EH (cell line): ENCODE measurements at places on chromosomes 5 and 9.

DNA sequence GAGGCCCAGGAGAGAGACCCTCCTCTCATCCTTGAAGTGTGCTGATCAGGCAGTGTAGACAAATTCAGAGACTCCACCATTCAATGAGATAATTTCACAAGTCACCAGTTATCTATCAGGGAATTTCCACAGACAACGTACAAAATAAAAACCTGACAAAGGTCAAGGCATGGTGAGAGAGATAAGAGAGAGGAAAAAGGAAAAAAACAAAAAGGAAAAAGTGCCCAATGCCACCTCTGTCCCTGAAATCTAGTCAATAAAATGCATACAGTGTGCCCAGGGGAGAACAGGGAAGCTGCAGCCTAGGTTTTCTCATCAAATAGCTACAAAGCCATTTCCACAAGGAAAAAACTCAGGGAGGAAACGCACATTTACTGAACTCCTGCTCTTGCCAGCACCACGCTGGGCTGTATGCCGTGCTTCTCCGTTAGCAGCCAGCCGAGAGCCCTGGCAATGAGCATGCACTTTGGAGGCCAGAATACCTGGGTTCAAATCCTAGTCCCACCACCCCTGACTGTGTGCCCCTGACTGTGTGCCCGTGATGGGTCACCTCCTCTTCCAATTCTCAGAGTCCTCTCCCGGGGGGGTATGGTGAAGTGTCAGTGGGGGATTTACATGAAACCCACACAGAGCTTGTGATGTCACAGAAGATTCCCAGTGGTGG is 11.6 kb downstream of the WHRN start:
- no peak for DNase-seq

- DNase-seq, result peak; percentile 89
Measured at GRCh38 chr9:129166623-129167557, 11.2 kb downstream of the IER5L start.

DNA sequence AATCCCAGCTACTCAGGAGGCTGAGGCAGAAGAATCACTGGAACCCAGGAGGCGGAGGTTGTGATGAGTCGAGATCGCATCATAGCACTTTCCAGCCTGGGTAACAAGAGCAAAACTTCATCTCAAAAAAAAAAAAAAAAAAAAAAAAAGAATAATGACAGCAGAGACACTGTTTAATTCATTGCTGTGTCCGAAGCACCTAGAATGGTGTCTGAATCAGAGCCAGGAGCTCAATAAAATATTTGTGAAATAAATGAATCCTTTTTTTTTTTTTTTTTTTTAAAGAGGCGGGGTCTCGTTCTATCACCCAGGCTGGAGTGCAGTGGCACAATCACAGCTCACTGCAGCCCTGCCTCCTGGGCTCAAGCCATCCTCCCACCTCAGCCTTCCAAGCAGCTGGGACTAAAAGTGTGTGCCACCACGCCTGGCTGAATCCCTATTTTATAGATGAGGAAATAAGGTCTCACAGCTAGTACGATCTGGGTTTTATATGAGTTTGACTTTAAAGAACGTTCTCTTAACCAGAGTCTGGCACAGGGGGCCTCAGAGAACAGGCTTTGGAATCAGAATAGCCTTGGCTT is 47.8 kb downstream of the THOC3 start:
- peak; percentile 73 for DNase-seq

DNA sequence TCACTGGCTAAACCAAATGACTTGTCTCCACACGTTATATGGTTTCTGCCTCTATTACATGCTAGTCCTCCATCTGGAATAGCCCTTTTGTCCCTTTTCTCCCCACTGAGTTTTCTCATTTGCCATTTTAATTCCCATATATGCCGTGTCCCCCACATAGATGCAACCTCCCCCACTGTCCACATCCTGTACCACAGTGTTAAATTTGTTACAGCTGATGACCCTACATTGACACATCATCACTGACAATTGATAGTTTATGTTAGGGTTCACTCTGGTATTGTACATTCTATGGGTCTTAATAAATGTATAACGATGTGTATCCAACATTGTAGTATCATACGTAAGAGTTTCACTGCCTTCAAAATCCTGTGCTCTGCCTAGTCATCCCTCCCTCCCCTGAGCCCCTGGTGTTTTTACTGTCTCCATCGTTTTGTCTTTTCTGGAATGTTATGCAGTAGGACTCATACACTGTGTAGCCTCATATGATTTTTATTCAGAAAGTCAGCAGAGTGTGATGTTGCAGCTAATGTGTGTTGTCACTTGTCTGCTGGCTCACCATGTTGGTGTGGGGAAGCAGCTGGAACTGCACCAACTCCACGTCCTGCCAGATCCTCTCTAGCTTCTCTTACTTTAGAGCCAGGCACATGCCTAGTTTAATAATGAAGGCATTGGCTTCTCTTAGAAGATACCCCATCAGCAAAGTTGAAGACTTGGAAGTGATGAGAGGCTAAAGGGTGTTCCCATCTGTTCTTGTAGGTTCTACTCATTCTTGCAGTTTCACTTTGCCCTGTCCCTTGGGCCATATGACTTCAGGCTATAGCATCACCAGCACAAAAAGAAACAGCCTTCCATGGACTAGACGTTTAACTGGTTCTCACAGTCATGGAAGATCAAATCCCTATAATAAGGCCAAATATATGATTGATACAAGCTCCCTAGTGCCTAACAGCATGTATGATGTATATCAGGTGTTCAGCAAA is 30.2 kb downstream of the LRRC70 start:
- DNase-seq, result peak; percentile 42

GRCh38 chr9:128454991-128455390 is 815 bp upstream of the ODF2 start:
- DNase-seq, result no peak

DNA sequence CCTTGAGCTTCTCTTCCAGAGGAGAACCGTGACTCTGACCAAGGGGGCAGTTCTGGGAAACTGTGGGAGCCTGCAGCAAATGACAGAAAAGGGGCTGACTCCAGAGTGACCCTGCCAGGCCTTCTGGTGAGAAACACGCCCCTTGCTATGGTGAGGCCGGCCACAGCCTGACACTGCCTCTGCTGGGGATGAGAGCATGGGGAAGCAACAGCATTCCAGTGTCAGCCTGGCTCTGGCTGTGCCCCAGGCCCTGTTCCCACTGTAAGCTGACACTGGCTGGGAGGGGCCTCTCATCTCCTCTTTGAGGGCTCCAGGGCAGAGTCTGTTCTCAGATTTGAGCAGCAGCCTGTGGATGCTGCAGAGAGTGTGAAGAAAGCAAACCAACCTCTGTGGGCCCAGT is 180.0 kb upstream of the IL12B start:
- DNase-seq, result peak; percentile 98
